ENCODE measurements at places on chromosomes 2 and 18.

GRCh38 chr2:101699755-101700461 lies 2.4 kb downstream of the MAP4K4 start:
- no peak for DNase-seq

DNA sequence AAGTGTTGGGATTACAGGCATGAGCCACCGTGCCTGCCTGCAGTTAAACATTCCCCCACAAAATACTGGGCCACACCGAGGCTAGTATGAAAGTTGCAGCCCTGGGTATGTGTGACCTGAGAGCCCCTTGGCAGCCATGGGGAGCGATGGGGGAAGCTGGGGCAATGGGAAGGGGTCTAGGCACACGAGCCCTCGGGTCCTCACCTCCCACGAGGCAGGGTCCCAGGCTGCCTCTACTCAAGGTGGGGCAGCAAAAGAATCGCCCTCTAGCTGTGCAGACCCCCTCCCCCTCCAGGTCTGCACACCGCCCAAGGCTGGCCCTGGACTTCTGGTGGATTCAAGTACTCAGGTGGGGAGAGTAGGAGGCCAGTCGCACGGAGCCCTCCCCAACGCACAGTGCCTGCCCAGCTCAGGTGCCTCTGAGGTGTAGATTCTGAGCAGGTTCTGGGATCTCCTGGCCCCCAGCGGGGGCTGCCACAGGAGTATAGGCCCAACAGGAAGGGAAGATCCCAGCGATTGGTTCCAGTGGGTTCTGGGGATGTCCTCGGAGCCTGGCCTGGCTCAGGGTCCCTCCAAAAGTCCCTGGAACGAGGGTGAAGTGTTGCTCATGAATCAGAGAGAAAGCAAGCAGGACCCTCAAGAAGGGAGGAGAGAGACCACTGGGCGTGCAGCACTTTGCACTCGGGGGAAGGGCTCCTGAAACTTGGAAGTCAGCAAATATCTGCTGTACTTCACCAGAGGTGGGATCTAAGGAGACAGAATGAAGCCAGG lies 2.6 kb downstream of the GPR35 start:
- DNase-seq: no peak

DNA sequence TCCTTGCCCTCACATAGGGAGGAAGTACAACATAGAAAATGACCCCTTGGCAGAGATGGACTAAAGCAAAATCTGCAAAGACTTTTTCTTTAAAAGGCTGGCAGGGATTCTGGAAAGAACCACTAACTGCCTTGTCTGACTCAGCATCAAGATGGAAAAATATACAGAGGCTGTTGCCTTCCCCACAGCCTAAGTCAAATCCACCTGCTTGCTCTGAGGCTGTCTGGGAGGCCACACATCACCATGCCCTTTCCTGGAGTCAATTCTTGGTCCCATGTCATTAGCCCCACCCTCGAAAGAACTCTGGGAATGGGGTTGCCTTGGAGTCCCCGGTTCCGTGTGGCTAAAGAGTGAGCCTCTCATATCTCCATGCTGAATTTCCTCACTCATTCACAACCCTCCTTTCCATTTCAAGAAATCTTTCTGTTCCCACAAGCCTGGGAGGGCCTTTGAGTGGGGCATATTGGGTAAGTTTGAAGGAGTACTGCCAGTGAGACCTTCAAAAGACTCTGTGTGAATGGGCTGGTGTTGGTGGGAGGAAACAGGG lies 39.4 kb downstream of the BMP10 start:
- DNase-seq: peak; percentile 43

GRCh38 chr2:132732694-132733093 lies 62.7 kb upstream of the LYPD1 start:
- no peak for DNase-seq

DNA sequence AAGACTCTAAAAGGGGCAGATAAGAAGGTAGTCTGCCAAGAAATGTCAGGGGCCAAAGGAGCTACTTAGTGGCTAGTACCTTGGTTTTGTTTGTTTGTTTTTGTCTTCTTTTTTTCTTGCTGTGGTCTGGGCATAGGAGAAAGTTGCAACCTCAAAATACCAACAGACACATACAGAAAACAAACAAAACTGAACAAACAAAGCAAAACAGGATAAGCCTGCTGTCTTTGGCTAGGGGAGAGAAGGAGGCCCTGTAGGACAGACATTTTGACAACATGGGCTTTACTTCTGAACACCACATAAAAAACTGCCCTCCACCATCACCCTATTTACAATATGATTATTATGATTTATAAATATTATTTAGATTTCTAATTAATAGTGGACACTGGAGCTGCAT lies 460.8 kb downstream of the PTH2R start:
- DNase-seq: no peak

DNA sequence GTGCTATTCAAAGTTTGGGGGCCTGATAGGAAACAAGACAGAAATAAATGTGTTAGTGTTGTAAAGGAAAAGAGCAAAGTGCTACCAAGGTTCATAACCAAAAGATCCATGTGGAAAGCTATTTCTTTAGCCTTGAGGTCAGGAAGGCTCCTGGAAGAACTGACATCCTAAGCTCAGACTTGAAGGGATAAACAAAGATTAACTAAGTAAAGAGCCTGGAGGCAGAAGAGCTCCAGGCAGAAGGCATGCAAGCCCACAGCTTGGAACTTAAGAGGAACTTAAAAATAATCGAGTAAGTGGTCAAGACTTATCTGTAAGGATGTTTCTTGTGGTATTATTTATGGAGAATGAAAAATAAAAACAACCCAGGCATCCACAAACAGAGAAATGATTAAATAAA lies 245.0 kb upstream of the MGAT5 start:
- no peak for DNase-seq

DNA sequence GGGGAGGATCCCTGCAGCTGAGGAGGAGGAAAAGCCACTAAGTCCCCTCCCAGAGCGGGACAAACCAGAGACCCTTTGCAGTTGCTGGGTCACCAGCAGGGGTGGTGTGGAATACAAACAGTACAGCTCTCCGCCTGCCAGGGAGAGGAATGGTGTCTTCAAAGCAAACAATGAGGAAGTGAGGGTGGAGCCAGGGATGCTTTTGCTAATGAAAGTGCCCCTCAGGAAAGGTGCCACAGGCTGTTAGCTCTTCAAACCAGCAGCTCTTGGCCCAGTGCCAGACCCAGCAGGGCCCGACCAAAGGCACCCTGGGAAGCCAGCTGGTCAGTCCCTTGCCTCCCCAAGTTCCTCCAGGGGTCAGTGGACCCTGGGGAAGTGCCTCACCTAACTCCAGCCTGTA lies 102.8 kb downstream of the HIBCH start:
- DNase-seq: peak; percentile 14

GRCh38 chr2:227482638-227483340 lies 10.8 kb downstream of the AGFG1 start:
- DNase-seq: no peak

- no peak for DNase-seq
These were observed 8.4 kb upstream of the NMI start for GRCh38 chr2:151297882-151298281.

GRCh38 chr2:99417396-99417795 lies 72.4 kb downstream of the REV1 start:
- DNase-seq: no peak

DNA sequence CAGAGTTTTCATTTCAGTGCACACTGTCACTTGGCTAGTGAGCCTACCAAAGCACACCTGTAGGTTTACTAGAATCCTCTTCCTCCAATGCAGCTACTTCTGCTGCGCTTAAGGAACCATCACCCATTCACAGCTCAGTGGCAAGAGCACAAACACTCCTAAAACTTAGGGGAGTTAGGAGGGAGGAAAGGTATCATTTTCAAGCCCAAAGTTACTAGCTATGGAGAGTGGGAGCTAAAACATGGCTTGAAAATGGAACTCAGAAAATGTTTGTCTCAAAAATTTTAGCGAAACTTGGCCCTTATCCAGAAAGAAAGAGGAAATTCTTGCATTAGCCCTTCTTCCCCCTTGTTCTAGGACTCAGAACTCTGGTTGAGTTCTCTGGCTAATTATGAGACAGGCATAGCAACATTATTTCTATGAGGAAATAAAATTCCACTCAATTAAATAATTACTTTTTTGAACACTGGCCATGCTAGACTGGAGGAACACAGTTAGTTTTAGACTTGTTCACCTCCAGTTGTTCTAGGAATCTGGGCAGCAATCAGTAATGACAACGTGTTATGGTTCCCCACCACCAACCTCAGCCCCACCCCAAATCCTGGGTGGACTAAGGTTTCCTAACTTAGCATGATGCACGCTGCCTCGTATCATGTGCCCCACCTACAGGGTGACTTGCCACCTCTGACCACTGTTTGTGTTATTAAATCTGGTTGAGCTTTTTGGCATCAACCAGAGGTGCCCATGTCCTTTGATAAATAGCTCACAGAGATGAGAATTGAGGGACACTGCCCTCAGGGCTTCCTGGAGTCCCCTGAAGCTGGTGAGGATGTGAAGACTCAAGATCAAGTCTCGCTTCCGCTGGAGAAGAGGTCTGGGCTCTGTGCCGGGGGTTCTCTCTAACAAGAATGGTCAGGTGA lies 32.8 kb downstream of the LPIN2 start:
- DNase-seq: no peak

DNA sequence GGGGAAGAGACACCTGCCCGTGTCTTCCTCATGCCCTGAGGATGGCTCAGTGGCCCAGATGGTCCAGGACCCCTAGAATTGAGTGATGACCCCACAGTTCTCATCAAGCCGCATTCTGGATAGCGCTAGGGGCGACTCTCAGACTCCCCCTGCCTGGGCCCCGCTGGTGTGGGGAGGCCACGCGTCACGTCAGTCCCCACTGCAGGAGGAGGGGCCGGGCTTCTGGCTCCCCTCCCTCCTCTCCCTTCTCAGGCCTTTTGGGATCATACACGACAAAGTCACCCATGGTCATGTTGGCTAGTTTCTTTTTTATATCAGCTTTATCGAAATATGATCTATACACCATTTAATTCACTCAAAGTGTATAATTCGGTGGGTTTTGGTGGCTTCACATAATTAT lies 61.5 kb downstream of the NFATC1 start:
- no peak for DNase-seq

DNA sequence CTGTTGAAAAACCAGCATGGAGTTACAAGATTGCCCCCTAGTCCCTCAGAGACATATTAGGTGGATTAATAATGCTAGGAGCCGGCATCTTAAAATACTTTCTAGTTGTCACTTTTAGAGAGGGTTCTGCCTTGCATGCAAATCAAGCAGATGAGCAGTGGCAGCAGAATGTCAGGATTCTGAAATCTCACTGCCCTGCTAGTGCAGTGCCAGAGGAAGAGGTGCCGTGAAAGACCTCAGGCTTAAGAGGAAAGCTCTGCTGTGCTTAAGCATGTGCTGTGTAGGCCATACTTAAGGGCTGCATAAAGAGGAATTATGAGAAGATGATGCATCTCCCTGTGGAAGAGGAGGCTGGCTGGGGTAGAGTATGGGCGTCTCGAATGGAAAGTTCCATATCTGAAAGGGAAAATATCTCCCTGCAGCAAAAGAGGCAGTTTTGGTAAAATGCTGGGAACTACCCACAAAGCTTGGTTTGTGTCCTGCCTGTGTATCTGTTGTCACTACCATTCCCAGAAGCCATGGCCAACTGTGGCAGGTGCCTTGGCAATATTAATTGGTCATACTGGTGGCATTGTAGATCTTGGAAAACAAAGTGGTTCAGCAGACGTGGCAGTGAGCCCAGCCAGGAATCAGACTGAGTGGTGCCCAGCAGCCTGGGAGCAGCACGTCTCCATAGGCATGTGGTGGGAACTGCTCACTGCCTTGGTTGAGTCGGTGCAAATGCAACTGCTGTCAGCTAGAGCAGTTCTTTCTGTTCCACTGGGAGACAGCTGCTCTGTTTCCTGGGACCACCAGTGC lies 131.9 kb downstream of the EVA1A start:
- no peak for DNase-seq

GRCh38 chr2:12244070-12244469 lies 472.7 kb upstream of the TRIB2 start:
- DNase-seq: no peak

- DNase-seq: no peak
These were observed 72.5 kb upstream of the NYAP2 start for GRCh38 chr2:225326969-225327368.

GRCh38 chr2:43321446-43321845 lies 95.0 kb upstream of the ZFP36L2 start:
- no peak for DNase-seq

DNA sequence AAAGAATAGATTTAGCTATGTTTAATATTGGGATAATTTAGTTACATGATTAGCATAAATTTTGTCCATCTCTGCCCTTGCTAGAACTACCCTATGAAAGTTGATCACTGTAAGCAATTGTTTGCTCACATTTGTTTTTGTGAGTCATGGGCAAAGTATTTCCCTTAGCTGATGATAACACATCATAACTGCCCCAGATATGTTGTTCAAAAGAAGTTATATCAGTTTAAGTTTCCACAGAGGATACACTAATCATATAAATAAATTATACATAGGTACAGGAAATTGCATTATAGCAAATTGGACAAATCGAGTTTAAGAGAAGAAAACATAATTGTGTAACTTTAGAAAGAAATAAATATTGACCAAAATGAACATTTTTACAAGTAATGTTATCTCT lies 223.2 kb upstream of the PIK3C3 start:
- DNase-seq: no peak

DNA sequence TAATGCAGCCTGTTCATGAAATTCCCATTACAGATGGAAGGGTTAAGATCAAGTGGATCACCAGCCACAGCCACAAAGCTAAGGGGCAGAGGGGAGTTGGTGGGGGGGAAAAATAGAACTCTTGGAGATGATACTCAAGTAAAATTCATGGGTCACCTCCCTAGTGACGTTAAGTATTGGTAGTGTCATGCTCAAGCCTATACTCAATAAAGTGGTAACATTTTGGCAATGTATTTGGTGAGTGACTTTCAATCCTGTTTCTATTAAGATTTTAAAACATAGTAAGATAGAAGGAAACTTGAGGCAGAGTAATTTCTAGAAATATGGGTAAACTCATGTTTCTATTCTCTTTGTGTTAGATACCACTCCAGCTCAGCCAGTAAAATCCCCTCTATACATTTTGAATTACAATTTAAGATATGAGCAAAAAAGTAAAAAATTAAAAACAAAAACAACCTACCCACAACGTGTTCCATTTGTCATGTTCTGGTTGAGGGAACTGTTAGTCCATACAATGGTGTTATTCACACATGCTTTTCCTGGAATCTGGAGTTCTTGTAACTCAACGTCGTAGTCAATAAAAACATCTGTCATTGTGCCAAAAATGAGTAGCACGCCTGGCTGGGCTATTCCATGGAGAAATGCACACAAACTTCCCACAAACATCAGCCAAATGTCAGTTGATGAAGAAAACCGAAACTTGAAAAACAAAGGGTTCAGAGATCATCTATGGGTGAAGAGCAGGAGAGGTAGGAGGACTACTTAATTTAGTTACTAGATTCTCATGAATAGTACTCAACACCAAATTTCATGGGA lies 18.1 kb downstream of the ABCB11 start:
- no peak for DNase-seq

DNA sequence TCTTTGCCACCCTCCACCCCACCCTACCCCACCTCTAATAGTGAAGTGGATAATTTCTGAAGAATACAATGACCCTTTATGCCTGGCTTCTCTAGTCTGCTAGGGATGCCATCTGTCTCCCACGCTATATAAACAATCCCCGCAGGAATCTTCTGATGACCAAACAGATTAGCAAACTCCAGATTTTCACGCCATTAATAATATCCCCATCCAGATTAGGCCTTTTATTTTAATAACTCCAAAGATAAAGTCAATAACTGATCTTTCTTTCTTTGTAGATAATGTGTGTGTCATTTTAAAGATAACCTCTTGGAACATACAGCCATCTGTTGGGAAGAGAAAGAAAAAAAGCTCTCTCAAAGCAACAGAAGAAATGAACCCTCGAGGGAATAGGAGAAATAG lies 47.9 kb upstream of the CCDC150 start:
- no peak for DNase-seq
